Hepatocyte (in vitro differentiated cells): ENCODE measurements at places on chromosomes 11 and 22. TPM values are rescaled to one million over a fixed set of nuclear protein-coding genes. Genes with fewer than 3 reads are reported as not detected.

DNA sequence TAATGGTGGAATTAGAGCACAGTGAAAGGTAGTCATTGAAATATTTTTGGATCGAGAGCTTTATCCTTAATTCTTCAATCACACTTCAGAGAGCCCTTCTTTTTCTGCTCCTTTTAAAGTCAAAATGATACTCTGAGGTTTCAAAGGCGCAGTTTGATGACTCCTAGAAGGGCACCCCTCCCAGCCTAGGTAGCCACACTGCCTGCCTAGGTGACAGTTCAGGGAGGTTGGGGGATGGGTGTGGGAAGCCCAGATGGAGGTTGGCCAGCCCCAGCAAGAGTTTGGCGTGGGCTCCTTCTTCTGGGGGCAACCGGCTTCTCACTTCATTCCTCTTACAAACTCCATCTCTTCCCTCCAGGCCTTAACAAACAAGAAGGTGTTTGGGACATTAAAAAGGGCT, 28.6 kb upstream of the PHF21A start:
- H3K27me3 ChIP-seq, result peaks cover 25% of the 10 kb centered on the region
- H3K4me3 ChIP-seq, result no peak overlapping the region
- no peak overlapping the region for H3K27ac ChIP-seq
- H3K4me1 ChIP-seq, result no peaks in the 10 kb centered on the region

- no peak overlapping the region for H3K4me3 ChIP-seq
- no peaks in the 10 kb centered on the region for H3K27me3 ChIP-seq
- no peak for DNase-seq
- no peaks in the 10 kb centered on the region for H3K36me3 ChIP-seq
- no peak overlapping the region for H3K27ac ChIP-seq
- no peaks in the 10 kb centered on the region for H3K4me1 ChIP-seq
Observed at GRCh38 chr11:92489826-92490399, 265.3 kb downstream of the FAT3 start.

Gene EPS8L2
- polyA plus RNA-seq, result 310 and 339 TPM in 2 replicates

- peaks cover 1% of the 10 kb centered on the region for H3K4me1 ChIP-seq
- no peak overlapping the region for H3K4me3 ChIP-seq
- no peak overlapping the region for H3K27ac ChIP-seq
- H3K27me3 ChIP-seq, result no peaks in the 10 kb centered on the region
- DNase-seq, result peak; percentile 84
Observed at GRCh38 chr22:42294034-42294985, 23.9 kb upstream of the TCF20 start.

GRCh38 chr11:76051937-76052336, 154.4 kb downstream of the WNT11 start:
- no peaks in the 10 kb centered on the region for H3K27me3 ChIP-seq
- DNase-seq, result no peak
- no peak overlapping the region for H3K27ac ChIP-seq
- no peak overlapping the region for H3K4me3 ChIP-seq
- H3K4me1 ChIP-seq, result peaks cover 19% of the 10 kb centered on the region
- H3K36me3 ChIP-seq, result no peaks in the 10 kb centered on the region

GRCh38 chr22:49035818-49036457, 791.7 kb downstream of the BRD1 start:
- H3K27me3 ChIP-seq, result no peaks in the 10 kb centered on the region
- H3K4me1 ChIP-seq, result no peaks in the 10 kb centered on the region
- no peaks in the 10 kb centered on the region for H3K36me3 ChIP-seq
- DNase-seq, result no peak
- no peak overlapping the region for H3K4me3 ChIP-seq

- H3K4me3 ChIP-seq, result no peak overlapping the region
- no peaks in the 10 kb centered on the region for H3K36me3 ChIP-seq
- H3K27ac ChIP-seq, result no peak overlapping the region
- no peak for DNase-seq
Observed at GRCh38 chr22:48894804-48895250, 932.8 kb downstream of the BRD1 start.

GRCh38 chr22:37166675-37167066, 17.0 kb upstream of the IL2RB start:
- no peak overlapping the region for H3K4me3 ChIP-seq
- DNase-seq, result peak; percentile 87
- H3K27ac ChIP-seq, result no peak overlapping the region
- peaks cover 15% of the 10 kb centered on the region for H3K4me1 ChIP-seq
- H3K27me3 ChIP-seq, result no peaks in the 10 kb centered on the region

- no peak for DNase-seq
- no peaks in the 10 kb centered on the region for H3K36me3 ChIP-seq
- peak overlapping the region; percentile 93 for H3K27ac ChIP-seq
- peaks cover 50% of the 10 kb centered on the region for H3K4me1 ChIP-seq
- no peaks in the 10 kb centered on the region for H3K27me3 ChIP-seq
Observed at GRCh38 chr11:12721816-12722604, 47.8 kb downstream of the TEAD1 start.

- peaks cover 9% of the 10 kb centered on the region for H3K4me1 ChIP-seq
- peak; percentile 85 for DNase-seq
- H3K27me3 ChIP-seq, result no peaks in the 10 kb centered on the region
Observed at GRCh38 chr11:47724041-47724729, 9.0 kb upstream of the AGBL2 start.

Gene PKNOX2
- polyA plus RNA-seq, result 2.1 and 3.0 TPM in 2 replicates

- no peaks in the 10 kb centered on the region for H3K27me3 ChIP-seq
- no peak overlapping the region for H3K4me3 ChIP-seq
- no peak overlapping the region for H3K27ac ChIP-seq
- no peak for DNase-seq
- no peaks in the 10 kb centered on the region for H3K36me3 ChIP-seq
Observed at GRCh38 chr11:118274186-118274585, 10.1 kb upstream of the MPZL2 start.

DNA sequence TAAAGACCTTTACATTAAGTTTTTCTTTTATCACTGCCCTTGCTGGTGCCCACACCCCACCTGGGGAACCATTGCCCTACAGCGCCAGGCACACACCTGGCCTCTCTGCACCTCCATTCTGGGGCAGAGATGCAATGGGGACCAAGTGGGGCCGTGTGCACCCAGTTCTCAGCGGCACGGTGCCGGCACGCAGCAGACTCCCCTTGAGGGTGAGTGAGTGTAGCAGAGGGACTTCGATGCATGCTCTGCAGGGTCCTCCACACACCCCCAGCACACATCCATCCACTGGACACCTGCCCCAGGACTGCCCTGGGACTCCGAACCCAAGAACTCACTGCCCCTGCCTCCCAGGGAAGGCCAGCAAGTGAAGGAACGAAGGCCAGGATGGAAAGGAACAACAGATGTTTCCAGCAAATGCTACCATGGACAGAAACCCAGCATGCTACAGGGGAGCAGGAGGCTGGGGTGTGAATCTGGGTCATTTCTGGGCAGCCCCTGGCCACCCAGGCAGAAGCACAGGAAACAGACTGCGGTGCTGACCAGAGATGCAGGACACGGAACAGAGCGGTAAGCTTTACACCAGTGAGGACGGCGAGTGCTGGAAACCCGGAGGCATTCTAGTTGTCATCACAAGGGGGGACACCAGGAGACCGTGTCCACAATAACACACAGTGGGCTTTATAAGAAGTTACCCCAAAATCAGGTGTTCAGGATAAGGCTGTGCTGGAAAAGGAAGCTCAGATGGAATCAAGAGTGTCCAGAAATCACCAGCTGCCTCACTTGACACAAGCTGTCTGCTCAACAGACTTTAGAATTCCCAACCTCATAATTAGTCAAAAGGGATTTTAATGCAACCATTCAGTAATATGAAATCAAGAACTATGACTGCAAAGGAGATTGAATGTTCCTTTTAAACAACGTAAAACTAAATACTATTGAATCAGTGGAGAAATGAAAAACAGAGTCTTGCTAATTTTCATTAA, 32.7 kb upstream of the MOB2 start:
- H3K36me3 ChIP-seq, result no peaks in the 10 kb centered on the region
- H3K4me3 ChIP-seq, result no peak overlapping the region
- H3K4me1 ChIP-seq, result peaks cover 2% of the 10 kb centered on the region
- H3K27ac ChIP-seq, result no peak overlapping the region
- DNase-seq, result no peak
- H3K27me3 ChIP-seq, result no peaks in the 10 kb centered on the region

Gene DDX25
- polyA plus RNA-seq, result 0.87 TPM in 1 of 2 replicates, not detected in the other

GRCh38 chr11:122491509-122491908, 164.0 kb upstream of the UBASH3B start:
- H3K27me3 ChIP-seq, result no peaks in the 10 kb centered on the region
- peak overlapping the region; percentile 68 for H3K27ac ChIP-seq
- peak; percentile 34 for DNase-seq
- H3K4me3 ChIP-seq, result no peak overlapping the region
- no peaks in the 10 kb centered on the region for H3K36me3 ChIP-seq
- no peaks in the 10 kb centered on the region for H3K4me1 ChIP-seq

Gene PARVA
- polyA plus RNA-seq, result 41.2 and 46.2 TPM in 2 replicates

- no peak for DNase-seq
- no peak overlapping the region for H3K27ac ChIP-seq
- no peaks in the 10 kb centered on the region for H3K27me3 ChIP-seq
- H3K4me1 ChIP-seq, result no peaks in the 10 kb centered on the region
- no peaks in the 10 kb centered on the region for H3K36me3 ChIP-seq
Observed at GRCh38 chr11:1899090-1899489, 7.4 kb upstream of the PRR33 start.

- H3K36me3 ChIP-seq, result no peaks in the 10 kb centered on the region
- no peaks in the 10 kb centered on the region for H3K27me3 ChIP-seq
- H3K4me1 ChIP-seq, result no peaks in the 10 kb centered on the region
- H3K27ac ChIP-seq, result no peak overlapping the region
- no peak for DNase-seq
Observed at GRCh38 chr22:30023099-30023660, 57.1 kb upstream of the HORMAD2 start.

Gene TMEM126A
- 44.8 and 58.0 TPM in 2 replicates for polyA plus RNA-seq

Gene APOBEC3H
- not detected in 2 replicates for polyA plus RNA-seq

DNA sequence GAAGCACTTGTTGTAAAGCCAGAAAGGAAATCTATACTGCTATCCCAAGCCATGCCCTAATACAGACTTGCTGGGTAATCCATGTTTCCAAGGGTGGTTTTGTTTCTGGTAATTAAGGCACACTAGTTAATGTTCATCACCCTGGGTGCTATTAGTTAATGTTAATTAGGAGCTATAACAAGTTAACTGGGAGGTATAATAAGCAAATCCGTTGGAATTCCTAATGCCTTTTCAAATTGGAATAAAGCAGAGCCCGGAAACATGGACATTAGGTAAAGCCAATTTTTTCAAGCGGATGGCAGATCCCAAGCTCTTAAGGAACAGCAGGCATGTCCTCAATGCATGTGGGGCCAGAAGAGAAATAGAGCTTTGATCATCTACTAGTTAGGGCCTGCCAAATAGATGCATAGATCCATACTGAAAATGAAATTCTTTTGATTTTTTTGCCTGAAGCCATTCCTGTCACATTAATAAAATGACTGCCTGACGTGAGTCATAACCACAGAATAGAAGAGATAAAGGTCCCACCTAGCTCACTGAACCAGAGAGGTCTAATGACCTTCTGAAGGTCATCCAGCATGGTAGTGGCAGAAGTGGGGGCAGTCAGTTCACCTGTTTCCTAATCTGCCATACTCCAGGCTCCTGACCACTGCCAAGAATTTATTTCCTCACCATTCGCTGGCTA, 28.5 kb upstream of the CCDC34 start:
- no peaks in the 10 kb centered on the region for H3K27me3 ChIP-seq
- H3K4me1 ChIP-seq, result peaks cover 76% of the 10 kb centered on the region
- peak overlapping the region; percentile 82 for H3K27ac ChIP-seq
- no peak overlapping the region for H3K4me3 ChIP-seq
- no peaks in the 10 kb centered on the region for H3K36me3 ChIP-seq

Gene GSTT2B
- polyA plus RNA-seq, result 3.0 and 5.6 TPM in 2 replicates

Gene KDM4E
- not detected in 2 replicates for polyA plus RNA-seq

DNA sequence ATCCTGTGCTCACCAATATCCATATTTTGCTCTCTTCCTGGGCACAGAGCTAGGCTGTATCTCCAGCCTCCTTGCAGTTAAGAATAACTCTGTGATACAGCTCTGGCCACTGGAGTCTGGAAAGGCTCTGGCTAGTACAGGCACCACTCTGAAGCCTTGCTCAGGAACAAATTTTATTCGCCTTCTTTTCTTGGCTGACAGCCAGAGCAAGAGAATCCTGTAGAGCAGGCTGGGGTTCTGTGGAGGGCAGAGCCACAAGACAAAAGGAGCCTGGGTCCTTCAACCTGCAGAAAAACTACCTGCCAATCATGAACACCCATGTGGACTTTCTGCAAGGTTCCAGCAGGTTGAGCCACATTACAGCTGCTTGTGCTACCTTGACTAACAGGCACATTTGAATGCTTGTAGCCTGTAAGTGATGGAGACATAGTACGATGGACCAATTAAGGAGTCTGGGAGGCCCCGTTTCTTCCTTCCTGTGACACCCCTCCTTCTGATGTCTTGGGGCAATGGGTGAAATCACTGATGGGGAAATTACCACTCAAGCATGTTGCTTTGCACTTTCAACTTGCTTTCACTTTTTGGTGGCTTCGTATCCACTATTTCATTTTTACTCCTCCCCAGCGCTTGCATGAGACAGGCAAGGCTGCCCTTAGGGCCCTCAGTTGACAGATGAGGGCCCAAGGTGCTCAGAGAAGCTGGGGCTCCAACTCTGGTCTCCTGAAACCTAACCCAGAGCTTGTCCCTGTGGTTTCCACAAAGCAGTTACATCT, 267.2 kb upstream of the SYN3 start:
- H3K36me3 ChIP-seq, result no peaks in the 10 kb centered on the region
- H3K4me3 ChIP-seq, result no peak overlapping the region
- no peak overlapping the region for H3K27ac ChIP-seq
- peaks cover 8% of the 10 kb centered on the region for H3K4me1 ChIP-seq
- peak; percentile 23 for DNase-seq

GRCh38 chr22:48187356-48187755, 1424.9 kb downstream of the TBC1D22A start:
- peak; percentile 37 for DNase-seq
- H3K36me3 ChIP-seq, result no peaks in the 10 kb centered on the region
- no peaks in the 10 kb centered on the region for H3K27me3 ChIP-seq
- peaks cover 11% of the 10 kb centered on the region for H3K4me1 ChIP-seq
- peak overlapping the region; percentile 73 for H3K27ac ChIP-seq

GRCh38 chr11:1757861-1758610, 5.7 kb downstream of the CTSD start:
- H3K27ac ChIP-seq, result no peak overlapping the region
- peaks cover 8% of the 10 kb centered on the region for H3K4me1 ChIP-seq
- DNase-seq, result no peak
- H3K4me3 ChIP-seq, result no peak overlapping the region
- H3K27me3 ChIP-seq, result no peaks in the 10 kb centered on the region

GRCh38 chr22:49446145-49446758, 381.4 kb downstream of the BRD1 start:
- no peak overlapping the region for H3K4me3 ChIP-seq
- H3K27ac ChIP-seq, result no peak overlapping the region
- no peaks in the 10 kb centered on the region for H3K36me3 ChIP-seq
- H3K27me3 ChIP-seq, result peaks cover 38% of the 10 kb centered on the region
- DNase-seq, result no peak

- H3K27me3 ChIP-seq, result no peaks in the 10 kb centered on the region
- H3K36me3 ChIP-seq, result no peaks in the 10 kb centered on the region
- DNase-seq, result no peak
Observed at GRCh38 chr22:40491990-40492631, 121.7 kb downstream of the SGSM3 start.

- H3K27me3 ChIP-seq, result no peaks in the 10 kb centered on the region
- H3K4me3 ChIP-seq, result no peak overlapping the region
- no peak overlapping the region for H3K27ac ChIP-seq
- H3K36me3 ChIP-seq, result no peaks in the 10 kb centered on the region
- no peaks in the 10 kb centered on the region for H3K4me1 ChIP-seq
Observed at GRCh38 chr11:44680982-44681597, 45.7 kb upstream of the TSPAN18 start.
